ENCODE measurements at places on chromosomes 7 and 10.

DNA sequence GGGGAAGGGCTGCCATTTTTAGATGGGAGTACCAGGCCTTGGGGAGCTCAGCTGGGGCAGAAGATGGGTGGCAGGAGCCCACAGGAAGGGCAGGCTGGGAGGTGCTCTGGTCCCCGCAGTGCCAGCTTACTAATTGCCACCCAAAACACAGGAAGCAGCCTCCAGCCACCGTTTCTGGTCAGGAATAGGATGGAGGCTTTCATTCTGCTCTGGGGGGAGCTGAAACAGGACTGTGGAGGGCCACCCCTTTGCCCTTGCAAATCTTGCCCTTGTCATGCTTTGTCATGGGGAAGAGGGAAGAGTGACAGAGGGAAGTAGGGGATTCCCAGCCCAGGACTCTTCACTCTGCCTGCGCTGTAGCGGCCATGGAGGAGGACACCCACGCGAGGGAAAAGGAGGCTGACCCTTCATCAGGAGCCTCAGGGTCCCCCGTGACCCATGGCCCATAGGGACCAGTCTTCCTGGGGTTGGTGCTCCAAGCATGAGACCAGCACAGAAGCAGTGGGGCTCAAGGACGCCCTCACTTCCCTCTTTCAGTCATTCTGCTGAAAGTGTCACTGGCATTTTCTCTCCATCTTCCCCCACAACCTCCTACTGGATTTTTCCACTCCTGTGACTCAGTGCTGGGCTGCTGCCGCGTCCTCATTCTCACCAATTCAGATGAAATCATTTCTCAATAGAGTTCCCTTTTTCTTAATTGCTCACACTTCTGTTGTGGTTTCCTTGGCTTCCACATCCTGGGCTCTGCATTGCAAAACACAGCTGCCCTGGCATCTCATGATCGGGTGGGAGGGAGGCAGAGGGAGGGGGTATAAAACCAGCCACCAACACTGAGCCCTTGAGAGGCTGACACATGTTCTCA is 61.9 kb downstream of the MKI67 start:
- peak; percentile 66 for DNase-seq

- no peak for DNase-seq
Measured at GRCh38 chr10:8921568-8921967, 867.1 kb downstream of the GATA3 start.

DNA sequence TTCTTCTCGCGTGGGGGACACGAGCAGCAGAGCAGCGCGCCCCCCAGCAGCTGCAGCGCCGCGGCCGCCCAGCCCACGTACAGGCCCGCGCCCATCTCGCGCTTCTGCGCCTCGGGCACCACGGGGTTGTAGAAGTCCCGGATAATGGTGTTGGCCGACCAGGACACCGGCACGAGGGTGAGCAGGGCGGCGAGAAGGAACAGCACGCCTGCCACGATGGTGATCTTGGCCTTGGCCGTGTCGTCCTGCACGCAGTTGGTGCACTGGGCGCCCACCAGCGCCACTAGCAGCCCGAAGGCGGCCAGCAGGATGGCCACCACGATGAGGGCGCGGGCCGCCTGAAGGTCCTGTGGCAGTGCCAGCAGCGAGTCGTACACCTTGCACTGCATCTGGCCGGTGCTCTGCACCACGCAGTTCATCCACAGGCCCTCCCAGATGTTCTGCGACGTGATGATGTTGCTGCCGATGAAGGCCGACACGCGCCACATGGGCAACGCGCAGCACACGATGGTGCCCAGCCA is 529 bp downstream of the CLDN3 start:
- DNase-seq: no peak

- no peak for DNase-seq
Measured at GRCh38 chr10:60591119-60591518, 187.2 kb upstream of the CDK1 start.

- DNase-seq: no peak
Measured at GRCh38 chr10:75212343-75212742, 1.7 kb downstream of the VDAC2 start.

- DNase-seq: no peak
Measured at GRCh38 chr7:74033372-74034311, 5.7 kb downstream of the ELN start.

DNA sequence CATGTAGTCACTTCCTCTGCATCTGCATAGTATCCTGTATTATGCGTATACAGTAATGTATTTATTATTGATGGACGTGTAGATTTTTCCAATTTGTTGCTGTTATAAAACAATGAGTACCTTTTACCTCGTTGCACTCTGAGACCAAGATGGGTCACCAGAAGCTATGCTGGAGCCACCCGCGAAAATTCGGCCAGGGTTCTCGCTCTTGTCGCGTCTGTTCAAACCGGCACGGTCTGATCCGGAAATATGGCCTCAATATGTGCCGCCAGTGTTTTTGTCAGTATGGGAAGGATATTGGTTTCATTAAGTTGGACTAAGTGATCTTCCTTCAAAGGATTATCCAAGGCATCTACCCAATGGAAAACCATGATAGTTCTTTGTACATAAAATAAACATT is 1.0 kb downstream of the PSMC2 start:
- no peak for DNase-seq

DNA sequence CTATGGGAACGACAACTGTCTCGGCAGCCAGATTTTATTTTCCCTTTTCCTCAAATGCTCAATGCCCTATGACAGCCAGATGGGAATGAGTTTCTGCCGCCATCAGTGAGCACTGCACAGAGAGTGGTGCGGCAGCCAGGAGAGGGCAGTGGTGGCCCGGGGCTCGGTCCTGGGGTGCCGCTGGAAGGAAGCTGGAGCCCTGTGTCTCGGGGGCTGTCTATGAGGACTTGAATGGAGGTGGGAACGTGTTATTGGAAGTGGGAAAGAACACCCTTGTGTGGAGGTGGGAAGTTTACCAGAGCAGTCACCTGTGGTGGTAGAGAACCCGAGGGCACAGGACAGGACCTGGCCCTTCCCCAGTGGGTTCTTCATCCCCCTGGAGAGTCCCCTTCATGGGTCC is 35.8 kb downstream of the JAKMIP3 start:
- no peak for DNase-seq

DNA sequence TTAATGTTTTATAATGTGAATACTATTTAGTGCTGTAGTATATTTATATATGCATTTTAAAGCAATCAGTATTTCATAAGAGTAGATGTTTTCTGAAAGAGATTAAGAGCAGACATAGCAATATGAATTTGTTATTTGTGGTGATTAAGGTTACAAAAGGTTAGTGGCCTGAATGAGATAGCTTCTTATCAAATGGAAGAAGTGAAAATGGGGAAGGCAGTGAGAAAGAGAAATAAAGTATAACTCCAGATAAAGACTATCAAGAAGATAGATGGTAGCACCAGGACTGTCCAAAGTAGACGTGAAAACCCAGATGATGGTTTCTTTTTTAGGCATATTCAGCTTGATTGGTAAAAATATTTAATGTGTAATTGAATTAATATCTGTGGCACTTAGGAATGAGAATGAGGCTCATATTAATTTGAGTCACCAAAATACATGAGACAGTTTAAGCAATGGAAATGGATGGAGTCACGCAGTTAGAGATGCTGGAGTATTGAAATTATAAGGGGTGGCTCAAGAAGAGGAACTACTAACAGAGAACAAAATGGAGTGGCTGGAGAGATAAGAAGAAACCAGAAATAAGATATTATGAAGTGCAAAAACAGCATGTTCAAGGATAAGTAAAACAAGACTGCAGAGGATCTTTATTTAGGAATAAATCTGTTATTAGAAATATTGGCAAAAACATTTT is 288.0 kb upstream of the SEMA3C start:
- no peak for DNase-seq
